ENCODE measurements at places on chromosomes 2 and 18.

GRCh38 chr18:10949655-10950054 lies 199.7 kb downstream of the PIEZO2 start:
- no peak for DNase-seq

- no peak for DNase-seq
Observed at GRCh38 chr2:79876430-79876829, 363.6 kb downstream of the CTNNA2 start.

GRCh38 chr2:156464106-156464505 lies 27.9 kb downstream of the GPD2 start:
- DNase-seq, result no peak

DNA sequence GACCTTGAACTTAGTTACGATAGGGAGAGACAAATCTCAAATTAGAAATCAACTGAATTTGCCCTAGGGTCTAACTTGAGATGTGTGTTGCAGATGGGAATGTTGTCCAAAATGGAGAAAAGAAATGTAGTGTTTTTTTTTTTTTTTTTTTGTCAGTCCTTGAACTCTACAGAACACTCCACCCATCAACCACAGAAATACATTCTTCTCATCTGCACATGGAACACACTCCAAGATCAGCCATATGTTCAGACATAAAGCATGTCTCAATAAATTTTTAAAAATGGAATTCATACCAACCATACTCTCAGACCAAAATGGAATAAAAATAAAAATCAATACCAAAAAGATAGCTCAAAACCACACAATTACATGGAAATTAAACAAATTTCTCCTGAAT lies 526.5 kb downstream of the FBXO15 start:
- no peak for DNase-seq

- no peak for DNase-seq
Observed at GRCh38 chr2:134549104-134549503, 169.7 kb downstream of the TMEM163 start.

- no peak for DNase-seq
Observed at GRCh38 chr2:233992513-233993217, 57.8 kb upstream of the SPP2 start.

- DNase-seq, result no peak
Observed at GRCh38 chr2:54609647-54610046, 113.8 kb upstream of the EML6 start.

GRCh38 chr2:25337276-25337675 lies 4.4 kb downstream of the DNMT3A start:
- DNase-seq, result no peak

GRCh38 chr2:190524928-190525327 lies 9.6 kb downstream of the NEMP2 start:
- no peak for DNase-seq

GRCh38 chr2:26590508-26590907 lies 50.7 kb downstream of the CIB4 start:
- DNase-seq, result no peak

GRCh38 chr2:173086518-173087213 lies 11.0 kb downstream of the MAP3K20 start:
- DNase-seq, result no peak

DNA sequence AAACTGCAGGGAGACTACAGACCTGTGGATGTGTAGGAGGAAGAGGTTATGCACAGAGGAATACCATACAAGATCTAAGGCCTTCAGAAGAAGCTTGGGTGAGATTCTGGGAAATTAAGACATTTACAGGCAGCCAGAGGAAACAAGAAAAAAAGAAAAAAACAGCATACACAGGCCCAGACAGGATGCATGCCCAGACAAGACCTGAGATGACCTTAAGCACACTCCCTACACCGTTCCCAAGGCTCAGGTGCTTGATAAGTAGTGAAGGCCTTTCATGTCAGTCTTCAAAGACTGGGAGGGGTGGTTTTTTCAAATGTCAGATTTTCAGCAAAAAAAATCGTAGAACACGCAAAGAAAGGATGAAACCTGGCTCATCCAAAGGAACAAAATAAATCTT lies 83.0 kb downstream of the CCDC138 start:
- DNase-seq, result no peak

DNA sequence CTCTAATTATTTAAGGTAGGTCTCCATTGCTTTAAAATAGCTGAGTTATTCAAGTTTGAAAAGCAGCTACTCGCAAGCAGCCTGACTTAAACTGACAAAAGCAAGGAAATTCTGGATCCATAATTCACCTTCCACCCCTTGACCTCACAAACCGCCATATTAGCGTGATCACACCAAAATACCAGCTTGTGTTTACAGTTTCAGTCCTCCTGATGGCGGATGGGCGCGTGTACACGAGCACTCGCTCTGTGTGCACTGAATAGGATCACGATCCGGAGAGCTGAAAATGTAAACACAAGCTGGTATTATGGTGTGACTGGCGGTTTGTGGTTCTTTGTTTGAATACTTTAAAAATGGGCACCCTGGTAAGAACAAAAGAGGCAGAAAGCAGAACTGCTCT lies 42.4 kb upstream of the PSMD14 start:
- DNase-seq, result no peak

GRCh38 chr2:10661846-10662245 lies 27.9 kb downstream of the NOL10 start:
- DNase-seq, result no peak

- no peak for DNase-seq
Observed at GRCh38 chr2:67702937-67703336, 305.8 kb downstream of the ETAA1 start.

DNA sequence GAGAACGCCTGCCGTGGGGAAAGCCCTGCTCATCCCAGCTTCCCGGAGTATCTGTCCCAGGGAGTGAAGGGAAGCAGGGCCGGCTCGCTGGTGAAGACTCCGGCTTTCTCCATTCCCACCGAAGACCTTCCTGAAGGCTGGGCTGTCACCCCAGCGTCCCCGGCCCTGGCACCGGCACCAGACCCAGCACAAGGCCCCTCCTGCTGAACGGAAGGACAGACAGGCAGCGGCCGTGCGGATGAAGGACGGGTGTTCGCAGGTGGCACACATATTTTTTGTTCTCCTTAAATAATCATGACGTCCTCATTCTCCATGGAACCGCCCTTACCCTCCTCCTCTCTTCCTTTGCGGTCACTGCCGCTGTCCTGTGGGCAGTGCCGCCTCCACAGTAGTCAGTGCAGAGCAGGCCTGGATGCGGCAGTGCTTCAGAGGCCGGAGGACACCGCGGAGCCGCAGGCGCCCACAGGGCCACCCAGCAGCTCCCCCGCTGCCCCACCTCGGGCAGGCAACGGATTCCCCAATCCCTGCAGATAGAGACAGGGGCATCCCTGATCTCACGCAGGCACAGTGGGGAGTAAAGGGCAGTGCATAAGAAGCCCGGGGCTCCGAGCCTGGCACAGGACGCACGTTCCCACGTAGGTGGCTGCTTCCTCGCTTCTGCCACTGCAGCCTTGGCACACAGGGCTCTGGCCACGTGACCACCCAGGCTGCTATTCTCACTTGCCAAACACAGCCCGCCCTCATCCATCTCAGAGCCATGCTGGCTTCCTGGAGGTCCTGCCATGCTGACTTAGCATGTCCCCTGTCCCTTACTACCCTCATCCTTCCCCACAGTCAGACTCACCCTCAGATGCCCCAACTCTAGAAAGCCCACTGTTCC lies 229.7 kb downstream of the EIPR1 start:
- DNase-seq, result no peak

DNA sequence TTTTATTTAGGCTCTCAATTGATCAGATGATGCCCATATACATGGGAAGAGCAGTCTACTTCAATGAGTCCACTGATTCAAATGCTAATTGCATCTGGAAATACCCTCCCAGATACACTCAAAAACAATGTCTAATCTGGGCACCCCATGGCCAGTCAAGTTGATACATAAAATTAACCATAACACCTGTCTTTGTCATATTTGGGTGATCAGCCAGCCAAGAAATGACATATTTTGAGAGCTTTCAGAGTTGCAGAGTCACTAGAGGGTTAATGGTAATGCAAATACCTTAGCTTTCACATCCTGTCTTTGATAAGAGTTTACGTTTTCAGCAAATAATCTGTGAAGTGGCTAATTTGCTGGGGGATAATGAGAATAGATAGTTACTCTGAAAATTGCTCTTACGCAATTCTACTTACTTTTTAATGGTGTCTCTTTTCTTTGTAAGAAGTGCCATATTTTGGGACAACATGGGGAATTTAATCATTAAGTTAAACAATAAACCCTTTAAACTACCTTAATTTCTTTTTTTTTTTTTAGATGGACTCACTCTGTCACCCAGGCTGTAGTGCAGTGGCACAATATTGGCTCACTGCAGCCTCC lies 49.1 kb downstream of the CCDC195 start:
- DNase-seq, result no peak

DNA sequence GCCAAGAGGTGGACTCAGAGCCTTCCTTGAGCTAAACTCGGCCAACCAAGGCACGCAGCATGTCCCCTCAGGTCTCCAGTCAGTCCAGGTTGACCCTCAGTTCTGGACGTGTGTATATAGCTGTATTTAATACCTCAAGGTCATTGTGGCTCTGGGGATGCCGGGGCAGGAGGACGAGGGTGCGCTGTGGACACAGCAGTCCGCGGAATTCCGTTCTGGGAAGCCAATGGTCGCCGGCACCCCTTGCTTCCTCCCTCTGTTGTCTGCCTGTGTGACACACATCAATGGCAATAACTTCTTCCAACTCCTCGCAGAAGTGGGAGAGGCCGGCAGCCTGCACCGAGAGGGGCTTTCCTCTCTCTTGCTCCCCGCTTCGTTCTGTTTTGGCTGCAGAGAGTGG lies 27.7 kb downstream of the LBH start:
- DNase-seq, result no peak

- DNase-seq, result no peak
Observed at GRCh38 chr2:181231886-181232621, 225.1 kb upstream of the ITGA4 start.

DNA sequence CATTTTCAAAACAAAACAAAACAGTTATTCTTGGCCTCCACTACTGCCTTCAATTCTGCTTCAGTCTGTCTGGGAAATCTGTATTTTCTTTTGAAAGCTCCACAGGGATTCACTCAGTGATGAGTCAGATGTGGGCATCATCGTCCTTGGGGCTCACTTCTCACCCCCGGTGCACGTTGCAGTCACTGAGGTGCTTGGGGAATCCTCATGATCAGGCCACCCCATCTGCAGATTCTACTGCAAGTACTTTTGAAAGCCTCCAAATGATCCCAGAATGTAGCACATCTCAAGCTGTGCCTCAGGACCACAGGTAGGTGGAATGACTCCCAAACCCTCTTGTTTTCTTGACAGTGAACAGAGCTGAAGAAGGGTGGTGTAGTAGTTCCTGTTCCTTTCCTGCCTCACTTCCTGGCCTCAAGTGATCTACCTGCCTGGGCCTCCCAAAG lies 34.3 kb downstream of the LPIN2 start:
- DNase-seq, result no peak

- no peak for DNase-seq
Observed at GRCh38 chr2:143329288-143329687, 200.1 kb downstream of the ARHGAP15 start.

DNA sequence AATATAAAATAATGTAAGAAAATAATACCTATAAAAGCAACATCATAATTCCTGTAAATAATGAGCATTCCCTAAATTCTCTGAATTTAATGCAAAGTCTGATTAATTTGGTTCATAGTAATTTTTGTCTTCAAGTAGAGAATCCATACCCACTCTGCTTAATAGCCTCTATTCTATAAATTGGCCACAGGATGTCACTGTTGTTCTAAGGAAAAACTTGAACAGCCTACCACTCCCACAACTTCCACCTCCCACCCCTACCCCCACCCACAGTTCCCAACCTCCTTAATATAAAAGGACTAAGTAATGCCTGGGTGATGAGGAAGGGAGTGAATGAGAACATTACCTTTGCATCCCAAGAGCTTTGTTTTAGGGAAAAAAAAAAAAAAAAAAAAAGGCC lies 27.2 kb upstream of the BBS5 start:
- DNase-seq, result no peak

- no peak for DNase-seq
Observed at GRCh38 chr2:120566331-120567035, 169.2 kb upstream of the GLI2 start.

DNA sequence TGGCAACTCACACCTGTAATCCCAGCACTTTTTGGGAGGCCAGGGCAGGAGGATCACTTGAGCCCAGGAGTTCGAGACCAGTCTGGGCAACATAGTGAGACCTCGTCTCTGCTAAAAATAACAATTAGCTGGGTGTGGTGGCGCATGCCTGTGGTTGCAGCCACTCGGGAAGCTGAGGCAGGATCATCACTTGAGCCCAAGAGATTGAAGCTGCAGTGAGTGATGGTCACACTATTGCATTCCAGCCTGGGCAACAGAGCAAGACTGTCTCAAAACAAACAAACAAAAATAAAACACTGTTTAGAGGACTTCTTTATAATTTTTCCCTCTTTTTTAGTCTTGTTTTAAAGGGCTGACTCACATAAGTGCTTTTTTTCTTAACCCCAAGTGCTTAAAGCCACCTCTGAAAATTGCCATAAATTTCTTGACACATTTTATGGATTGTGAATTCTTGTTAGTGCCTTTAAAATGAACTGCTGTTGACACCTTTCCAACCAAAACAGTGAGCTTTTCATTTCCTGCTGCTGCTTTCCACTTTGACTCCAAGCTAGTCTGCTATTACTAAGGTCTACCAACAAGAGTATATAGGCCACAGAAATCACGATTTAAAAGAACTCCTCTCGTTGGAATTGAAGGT lies 41.7 kb downstream of the CYP20A1 start:
- DNase-seq, result no peak

Data from stimulated activated CD4-positive, alpha-beta T cell treated with anti-CD3 and anti-CD28 coated beads, Interleukin-1b, Interleukin-23, amount 100 ng/mL, for 1 hour (primary cell).